ENCODE measurements at places on chromosomes 16 and 17. TPM values are rescaled to one million over a fixed set of nuclear protein-coding genes. Genes with fewer than 3 reads are reported as not detected.

Gene TPSD1
- not detected for total RNA-seq

Gene RAB40B
- 22.4 TPM for total RNA-seq

DNA sequence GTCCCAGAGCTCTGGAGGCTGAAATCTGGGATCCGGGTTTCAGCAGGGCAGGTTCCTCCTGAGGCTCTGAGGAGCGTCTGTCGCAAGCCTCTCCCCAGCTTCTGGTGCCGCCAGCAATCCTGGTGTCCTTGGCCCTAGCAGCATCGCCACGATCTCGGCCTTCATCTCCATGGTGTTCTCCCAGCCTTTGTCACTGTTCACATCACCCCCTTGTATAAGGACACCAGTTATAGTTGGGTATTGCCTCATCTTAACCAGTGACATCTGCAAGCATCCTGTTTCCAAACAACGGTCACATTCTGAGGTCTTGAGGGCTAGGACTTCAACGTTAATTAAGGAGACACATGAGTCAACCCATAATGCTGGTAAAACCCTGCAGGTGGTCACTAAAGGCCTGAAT lies 2.8 kb upstream of the PPP1R27 start:
- DNase-seq, result no peak

DNA sequence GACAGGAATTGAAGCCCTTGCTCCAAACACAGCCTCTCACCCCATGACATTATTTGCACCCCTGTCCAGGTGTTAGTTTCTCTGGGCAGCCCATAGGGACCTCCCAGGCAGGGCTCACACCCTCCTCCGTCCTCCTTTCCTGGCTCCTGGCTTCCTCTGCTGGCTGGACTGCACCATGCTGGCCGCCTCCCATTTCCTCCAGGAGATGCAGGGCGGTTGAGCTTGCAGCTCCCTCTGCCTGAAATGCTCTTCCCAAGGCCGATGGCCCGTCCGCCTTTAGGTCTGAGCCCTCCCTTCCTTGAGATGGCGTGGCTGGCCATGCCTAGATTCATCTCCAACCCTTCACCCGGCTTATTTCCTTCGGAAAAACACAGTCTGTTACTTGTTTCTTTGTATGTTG lies 334.8 kb downstream of the SNX29 start:
- no peak for DNase-seq

DNA sequence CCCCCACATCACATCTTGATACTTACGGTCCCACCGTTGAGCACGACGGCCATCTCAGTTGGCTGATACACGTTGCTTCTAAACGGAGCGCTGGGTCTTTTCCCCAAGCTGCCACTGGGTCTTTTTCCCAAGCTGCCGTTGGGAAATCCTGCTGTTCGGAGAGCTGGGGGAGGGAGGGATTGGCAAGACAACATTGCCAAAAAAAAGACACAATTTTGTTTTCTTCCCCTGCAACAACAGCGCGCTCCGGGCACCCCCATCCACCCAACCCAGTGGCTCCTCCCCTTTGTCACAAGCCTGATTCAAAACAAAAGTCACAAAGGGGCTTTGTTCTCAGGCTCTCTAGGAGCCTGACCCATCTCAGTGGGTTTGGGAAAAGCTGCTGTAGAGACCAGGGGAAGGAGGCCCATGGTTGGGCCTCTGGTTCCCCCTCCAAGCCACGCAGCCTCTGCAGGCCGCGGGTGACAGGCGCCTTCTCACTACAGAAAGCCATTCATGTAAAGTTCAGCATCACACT lies 22.8 kb downstream of the GPRC5B start:
- DNase-seq, result no peak

DNA sequence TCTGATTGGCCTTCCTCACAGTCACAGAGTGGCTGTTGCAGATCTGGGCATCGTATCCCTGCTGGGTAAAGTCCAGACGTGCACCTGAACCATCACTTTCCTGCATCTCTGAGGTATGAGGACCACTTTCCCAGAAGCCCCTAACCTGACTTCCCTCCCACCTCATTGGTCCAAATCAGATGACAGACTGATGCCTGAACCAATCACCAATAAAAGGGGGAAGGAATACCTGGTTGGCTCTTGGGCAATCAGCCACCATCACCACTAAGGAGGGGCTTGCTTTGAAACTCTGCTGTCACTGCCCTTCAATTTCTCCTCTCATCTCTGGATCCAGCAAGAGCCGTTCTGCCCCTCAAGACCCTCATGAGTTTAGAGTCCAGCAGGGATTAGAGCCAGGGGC lies 13.6 kb upstream of the WFDC1 start:
- peak; percentile 8 for DNase-seq

DNA sequence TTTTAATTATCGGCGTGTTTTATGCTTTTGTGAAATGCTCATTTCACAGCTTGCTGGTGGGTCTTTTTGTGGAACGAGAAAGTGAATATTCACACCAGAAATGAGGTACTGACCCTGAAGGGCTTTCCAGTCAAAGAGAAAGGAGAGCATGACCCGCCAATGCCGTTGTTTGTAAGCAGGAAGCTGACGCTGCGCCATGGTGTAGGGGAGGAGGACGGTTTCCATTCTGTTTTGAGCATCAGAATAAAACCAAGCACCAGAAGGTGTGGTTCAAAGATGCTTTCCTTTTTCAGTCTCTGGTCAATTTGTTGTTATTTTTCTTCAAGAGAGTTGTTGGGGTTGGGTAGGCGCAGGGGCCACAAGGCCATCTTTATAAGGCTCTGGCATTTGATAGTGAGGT lies 669.3 kb downstream of the WWOX start:
- DNase-seq, result no peak

Measured in PC-3 (cell line).